ENCODE measurements at places on chromosomes 13 and 19.

DNA sequence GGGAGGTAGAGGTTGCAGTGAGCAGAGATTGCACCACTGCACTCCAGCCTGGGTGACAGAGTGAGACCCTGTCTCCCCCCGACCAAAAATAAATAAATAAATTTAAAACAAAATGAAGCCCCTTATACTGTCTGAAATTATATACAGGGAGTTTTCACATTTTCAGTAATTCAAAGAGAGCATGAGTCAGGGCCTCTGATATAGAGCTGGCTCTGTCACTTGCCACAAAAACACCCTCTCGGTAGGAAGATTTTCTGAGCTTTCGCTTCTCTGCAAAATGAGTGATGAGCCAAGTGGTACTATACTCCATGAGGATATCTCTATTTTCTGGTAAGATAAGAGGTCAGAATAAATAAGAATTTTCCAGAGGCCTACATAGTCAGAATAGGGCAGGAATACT is 462.9 kb downstream of the COG6 start:
- DNase-seq, result no peak

GRCh38 chr13:113869263-113869662 is 5.4 kb upstream of the GAS6 start:
- DNase-seq, result no peak

DNA sequence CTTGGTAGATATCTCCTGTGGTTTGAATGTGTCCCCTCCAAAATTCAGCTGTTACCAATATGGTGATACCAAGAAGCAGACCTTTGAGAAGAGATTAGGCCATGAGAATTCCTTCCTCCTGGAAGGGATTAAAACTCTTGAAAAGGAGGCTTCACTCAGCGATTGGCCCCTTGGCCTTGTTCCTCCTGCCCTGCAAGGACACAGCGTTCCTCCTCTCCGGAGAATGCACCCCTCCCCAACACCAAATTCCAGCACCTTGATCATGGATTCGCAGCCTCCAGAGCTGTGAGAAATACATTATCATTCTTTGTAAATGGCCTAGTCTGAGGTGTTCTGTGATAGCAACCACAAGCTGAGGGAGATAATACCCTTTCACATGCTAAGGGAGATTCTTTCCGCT is 34.5 kb upstream of the ARHGEF7 start:
- DNase-seq, result no peak

DNA sequence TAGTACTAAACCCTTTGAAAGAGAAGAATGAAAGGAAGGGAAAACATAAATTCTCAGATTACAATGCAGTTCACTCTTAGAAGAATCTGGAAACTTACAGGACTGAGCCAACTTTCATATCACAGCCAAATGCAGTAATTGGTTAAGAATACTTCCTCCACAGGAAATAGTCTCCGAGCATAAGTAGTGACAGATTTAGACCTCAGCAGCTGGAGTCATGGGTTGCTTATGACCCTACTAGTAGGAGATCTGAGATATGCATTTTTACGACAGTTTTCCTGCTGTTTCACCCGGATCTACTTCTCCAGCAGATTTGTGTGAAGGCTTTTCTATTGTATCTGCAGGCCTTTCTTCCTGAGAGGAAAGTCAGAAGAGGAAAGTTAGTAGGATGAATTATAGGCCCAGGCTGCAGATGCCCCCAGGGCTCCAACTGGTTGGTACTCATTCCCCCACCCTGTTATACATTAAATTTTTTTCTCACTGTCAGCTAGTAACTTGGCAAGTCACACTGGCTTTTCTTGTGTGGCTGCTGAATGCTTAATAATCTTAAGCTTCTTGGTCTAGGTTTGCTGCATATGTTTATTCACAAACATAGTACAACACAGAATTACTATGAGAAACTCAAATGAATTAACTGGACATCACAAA is 1241.5 kb upstream of the MIR17HG start:
- DNase-seq, result no peak

- DNase-seq, result peak; percentile 52
Measured at GRCh38 chr19:49097453-49098288, 12.4 kb downstream of the SNRNP70 start.

- DNase-seq, result no peak
Measured at GRCh38 chr19:48061401-48062344, 17.8 kb upstream of the CABP5 start.

- DNase-seq, result no peak
Measured at GRCh38 chr19:14516048-14516534, 2.1 kb downstream of the DNAJB1 start.

DNA sequence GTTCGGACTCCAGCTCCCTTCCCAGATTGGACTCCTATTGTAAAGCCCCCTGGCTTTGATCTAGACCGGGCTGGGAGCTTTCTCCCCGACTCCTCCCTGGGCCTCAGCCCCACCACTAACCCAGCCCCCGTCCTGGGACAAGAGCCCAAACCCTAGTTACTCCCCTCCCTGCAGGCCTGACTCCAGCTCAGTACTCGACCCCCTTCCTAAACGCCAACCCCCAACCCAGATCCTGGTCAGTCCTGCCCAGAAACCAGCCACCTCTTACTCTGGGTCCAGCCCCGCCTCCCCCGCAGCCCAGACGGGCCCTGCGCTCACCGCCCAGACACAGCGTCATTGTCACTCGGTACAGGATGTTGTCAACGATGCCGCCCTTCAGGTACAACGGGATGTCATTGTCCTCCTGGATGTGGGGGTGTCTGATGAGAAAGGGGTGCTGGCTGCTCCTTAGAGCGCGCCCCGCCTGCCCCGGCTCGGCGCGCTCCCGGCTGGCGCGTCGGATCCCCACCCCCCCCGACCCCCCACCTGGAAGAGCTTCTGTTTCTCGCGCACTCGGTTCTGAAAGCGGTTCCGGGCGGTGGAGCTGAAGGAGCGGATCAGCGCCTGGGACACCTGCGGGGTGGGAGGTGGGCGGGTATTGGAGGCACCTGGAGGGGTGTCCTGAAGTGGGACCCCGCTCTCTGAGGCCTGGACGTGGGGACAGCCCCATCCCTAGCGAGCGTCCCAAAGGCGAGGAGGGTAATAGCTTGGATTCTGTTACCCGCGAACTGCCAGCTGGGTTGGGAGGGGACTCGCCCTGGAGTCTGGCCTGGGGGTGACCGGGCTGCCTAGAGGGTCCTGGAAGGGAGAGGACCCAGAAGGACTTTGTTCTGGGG is 866 bp downstream of the COX7A1 start:
- DNase-seq, result no peak

- no peak for DNase-seq
Measured at GRCh38 chr19:34226036-34226435, 28.3 kb upstream of the GARRE1 start.

DNA sequence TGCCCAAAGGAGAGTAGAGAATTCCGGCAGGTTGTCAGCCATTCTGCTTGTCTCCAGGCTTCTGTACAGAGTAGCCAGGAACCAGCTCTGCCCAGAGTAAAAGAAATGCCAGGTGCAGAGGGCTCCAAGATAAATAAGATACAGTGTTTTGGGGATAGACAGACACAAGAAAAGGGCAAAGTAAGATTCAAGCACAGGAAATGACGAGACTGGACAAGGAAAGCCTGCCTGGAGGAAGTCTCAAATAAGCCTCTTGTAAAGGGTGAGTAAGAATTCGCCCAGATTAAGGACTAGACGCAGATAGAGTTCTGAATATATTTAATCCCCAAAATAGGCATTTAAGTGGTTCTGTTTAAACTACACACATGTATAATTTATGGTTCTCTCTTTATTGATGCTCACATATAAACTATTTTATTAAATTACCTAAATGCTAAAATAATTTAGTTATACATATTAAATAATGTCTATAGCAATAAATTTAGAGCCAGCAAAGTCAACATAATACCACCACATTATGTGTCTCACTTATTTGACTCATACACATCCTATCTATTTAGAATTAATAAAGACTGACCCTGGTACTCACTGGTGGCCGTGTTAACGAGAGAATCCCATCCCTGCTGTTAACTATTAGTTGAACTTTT is 98.4 kb upstream of the RAP2A start:
- no peak for DNase-seq

DNA sequence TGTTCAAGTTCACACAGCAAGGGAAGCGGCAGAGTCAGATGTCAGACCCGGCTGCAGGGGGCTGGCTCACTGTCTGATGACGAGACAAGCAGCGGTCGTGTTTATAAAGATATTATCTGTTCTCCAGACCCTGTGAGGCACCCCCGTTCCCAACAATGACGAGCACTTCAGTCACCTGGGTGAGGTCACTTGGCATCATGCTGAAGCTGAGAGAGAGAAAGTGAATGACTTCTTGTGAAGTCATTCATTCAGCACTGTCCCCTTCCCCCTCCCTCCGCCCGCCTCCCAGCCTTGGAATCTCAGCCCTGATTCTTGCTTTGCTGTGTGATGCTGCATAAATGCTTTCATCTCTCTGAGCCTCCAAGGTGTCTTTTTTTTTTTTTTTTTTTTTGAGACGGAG is 4.9 kb upstream of the LYPD3 start:
- no peak for DNase-seq

DNA sequence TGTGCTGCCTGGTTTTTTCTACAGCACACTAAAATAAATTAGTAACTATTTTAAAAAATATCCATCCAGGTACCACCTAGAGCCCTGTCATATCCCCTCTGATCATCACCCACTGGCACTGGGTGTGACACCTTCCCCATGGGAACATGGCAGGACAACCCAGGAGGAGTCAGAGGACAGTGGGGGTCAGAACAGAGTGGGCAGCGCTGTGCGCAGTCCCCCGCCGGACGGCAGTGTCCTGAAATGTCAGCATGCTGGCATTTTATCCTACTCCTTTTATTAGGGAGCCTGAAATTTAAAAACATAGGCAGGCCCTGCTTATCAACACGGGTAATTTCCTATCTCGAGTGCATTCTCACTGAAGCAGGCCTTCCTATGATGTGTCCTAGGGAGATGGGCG is 42.1 kb upstream of the GAS6 start:
- no peak for DNase-seq

GRCh38 chr13:96824140-96824539 is 170.1 kb downstream of the OXGR1 start:
- DNase-seq, result peak; percentile 6

Data from dorsolateral prefrontal cortex (tissue), 122 donors.